Mesenteric fat pad (tissue), 1 donor: ENCODE measurements at places on chromosomes 3 and 15. TPM values are rescaled to one million over a fixed set of nuclear protein-coding genes. Genes with fewer than 3 reads are reported as not detected.

DNA sequence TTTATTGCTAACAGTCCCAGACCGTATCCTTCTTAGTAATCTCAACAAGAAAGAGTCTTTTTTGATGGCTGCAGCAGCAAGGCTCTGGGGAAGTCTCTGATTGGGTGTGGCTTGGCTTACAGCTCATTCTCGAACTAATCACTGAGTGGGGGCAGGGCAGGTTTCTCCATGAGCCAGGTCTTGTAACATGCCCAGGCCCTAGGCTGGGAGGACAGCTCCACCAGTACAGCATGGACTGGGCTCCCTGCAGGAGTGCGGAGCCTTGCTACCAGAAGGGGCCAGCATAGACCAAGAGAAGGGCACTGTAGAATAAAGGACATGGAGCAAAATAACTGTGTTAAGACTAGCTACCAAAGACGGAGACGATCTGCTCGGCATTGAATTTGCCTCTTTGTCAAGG is 7.2 kb downstream of the CD276 start:
- no peak for DNase-seq

TMCO5A gene
- not detected for total RNA-seq

DNA sequence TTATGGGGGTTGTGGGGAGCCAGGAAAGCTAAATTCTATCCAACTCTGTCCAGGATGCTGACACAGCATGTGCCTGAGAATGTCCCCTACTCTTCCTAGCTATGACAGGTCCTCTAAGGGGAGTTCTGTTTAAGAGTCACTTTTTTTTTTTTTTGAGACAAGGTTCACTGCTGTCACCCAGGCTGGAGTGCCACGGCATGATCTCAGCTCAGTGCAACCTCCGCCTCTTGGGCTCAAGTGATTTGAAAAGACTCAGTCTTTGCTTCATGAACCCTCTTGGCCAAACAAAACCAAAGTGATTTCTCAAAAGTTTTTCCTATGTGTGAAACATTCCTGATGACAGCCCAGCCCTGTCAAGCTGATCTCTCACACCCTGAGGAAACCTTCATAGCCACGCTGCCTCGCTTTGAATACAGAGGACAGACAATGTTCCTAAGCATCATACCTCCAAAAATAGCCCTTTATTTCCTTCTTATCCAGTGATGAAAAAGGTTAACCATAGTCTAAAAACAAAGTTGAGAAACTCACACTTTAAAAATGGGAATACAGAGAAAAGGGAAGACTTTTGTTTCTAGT is 105.5 kb upstream of the PROK2 start:
- no peak for DNase-seq

DNA sequence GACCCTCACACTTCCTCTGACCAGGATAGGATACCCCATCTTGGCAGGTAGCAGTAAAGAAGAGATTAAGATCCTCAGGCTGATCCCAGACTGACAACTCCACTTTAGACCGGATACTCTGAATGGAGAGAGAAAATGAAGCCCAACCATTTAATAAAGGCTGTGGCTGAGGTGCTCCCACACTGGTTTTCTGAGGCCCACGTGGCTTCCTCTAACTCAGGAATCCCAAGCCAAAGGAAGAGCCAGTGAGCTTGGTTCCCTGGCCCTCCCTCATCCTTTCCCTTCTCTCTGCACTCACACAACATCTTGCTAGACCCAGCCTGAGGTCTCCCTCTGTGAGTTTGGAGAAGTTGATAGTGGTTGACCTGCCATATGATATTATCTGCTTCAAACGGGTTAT is 78.1 kb downstream of the ITGB5 start:
- no peak for DNase-seq

DNA sequence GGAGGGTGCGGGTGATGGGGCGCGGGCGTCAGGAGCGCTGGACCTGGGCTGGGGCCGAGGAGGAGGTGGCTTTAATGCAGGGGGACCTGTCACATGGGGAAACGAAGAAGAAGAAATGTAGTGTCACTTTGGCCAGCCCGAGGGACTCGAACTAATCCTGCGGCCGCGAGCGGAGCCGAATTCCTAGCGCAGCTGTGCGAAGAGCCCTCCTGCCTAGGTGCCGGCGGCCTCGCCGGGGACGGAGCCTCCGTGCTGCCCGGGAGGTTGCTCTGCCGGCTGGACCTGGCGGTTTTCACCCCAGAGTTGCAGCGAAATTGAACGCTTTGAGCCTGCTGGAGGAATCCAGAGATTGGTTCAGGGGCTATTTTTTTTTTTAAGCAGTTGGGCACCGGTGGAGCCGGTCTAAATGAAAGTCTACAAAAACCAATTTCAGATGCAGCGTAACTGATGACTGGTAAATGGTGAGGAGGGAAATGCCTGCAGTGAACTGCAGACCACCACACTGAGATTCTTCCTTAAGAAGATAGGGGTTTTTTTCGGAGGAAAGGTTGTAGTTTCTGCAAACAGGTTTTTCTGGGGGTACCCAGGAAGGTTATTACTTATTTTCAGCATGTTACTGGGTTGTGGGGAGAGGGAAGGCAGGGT is 662 bp downstream of the TMEM108 start:
- DNase-seq = no peak

DNA sequence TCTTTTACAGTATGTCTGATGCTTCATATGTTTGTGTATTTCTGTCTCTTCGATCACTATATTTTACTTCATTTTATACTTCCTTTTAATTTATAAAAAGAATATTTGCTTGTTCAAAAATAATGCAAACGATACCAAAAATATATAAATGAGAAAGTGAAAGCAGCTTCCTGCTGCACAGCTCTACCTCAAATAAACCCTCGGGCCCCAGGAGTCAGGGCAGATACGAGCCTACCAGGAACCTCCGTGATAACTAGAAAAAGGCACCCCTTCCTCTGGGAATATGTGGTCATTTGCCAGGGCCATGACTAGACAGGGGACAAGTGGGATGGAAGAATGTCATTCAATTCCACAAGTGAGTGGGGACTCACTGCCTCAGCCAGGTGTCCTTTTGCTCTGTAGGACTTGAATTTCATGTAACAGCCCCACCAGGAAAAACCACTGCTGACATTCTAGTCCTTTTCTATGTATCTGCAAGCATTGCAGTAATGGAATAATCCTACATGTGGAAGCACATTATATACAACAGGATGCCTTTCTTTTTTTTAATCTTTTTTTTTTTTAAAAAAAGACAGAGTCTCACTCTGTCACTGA is 133.3 kb downstream of the SUCLG2 start:
- DNase-seq = no peak

GRCh38 chr15:101122266-101122665 is 129.6 kb downstream of the CHSY1 start:
- DNase-seq = no peak
